ENCODE measurements at places on chromosomes 2 and 18.
A peak's percentile ranks its signal among the peaks of the same experiment; 100 is the strongest.

- DNase-seq: peak; percentile 93
Observed at GRCh38 chr2:36329746-36330472, 25.7 kb upstream of the CRIM1 start.

DNA sequence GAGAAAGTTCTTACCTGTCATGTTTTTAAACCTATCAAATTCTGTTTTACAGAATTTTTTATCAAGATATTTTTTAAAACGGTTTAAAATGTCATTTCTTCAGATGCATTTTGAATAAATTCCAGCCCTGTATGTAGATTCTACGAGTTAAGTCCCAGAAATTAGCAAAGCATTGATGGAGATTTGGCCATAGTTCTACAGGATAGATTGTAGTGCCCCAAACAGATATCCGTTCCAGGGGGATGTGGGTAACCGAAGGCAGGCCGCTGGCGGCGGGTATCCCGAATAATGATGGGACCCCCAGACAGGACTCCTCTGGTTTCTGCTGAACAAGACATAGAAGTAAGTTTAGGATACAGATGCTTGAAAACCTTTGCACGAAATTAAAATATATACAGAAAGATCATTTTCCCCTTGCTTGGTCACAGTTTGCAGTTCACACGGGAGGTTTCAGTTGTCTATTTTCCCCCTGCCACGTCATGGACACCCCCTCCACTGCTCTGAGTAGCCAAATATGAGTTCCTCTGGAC, 755 bp downstream of the NOL4 start:
- no peak for DNase-seq

DNA sequence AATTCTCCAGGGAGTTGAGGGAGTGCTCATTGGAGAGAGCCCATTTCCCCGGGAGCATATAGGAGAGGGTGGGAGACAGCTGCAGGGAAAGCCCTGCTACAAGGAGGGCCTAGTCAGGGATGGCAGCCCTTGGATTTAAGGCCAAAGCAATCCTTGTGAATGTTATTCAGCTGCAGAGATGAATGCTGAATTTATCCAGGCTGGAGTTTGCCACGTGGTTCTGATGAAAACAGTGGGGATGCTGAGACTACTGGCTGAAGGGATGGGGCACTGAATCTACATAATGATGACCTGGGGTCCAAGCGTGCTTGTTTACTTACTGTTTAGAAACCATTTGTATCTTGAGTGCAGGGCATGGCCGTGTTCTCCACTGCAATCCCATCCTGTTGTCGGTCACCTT, 35.6 kb upstream of the RNF149 start:
- DNase-seq: no peak

DNA sequence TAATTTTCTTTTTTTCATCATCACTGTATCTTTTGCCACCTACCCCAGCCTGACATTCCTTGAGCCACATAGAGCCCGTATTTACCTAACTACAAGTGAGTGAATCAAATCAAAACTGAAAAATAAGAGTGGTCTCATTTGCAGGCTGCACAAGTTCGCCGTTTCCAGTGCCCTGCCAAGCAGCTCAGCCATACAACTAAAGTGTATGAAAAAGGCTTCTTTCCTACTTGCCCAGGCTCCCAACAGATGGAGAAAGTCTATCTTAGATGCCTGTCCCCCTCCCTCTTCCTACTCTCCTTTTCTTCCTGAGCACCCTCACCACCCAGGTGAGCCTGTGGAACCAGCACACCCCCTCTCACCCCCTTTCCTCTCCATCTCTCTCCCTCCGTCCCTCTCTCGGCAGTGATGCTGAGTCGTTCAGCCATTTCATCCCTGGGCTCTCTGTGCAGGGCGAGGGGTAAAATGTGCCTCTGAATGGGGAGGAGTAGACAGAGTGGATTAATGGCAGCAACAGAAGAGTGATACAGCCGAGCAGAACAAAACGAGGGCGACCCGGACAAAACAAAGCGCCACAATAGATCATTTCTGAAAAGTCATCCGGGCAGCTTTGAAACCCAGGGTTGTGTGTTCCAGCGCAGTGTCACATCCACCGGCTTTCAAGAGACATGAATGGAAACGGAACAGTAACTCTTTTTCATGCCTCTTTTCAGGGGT, 65.0 kb upstream of the POU3F3 start:
- DNase-seq: no peak

- peak; percentile 40 for DNase-seq
Observed at GRCh38 chr2:69549421-69549820, 94.1 kb downstream of the AAK1 start.

DNA sequence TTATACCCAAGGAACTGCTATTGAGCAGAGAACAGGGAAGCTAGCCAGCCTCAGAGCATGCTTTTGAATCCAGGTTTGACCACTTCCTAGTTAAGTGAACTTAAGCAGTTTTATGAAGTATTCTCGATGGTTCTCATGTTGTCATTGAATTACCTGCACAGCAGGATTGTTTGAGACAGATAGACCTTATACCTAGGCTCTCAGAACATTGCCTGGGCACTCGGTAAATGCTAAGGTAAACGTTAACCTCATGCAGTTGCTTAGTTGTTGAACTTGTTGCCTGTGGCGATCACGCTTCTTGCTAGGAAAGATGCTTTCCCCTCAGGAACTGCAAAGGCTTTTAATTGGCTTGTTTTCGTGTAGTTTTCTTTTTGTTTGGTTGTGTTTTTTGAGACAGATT, 34.0 kb upstream of the CHMP1B start:
- DNase-seq: no peak

DNA sequence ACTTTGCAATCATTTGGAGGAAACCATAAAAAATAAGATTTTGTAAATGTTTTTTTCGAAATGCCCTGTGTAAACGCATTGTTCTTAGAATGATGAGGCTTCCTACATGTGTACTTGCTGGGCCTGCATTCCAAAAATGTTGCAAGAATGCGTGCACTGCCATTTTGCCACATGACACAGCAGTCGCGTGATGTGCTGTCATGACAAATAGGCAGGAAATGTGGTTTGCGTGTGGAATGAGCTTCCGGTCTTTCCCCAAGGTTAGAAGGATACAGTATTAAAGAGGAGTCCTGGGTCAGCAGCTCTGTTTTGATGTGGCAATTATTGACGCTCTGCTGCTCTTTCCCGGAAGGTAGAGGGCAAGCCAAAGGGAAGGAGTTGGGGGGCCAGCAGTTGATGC, 18.1 kb upstream of the SERPINB2 start:
- peak; percentile 97 for DNase-seq

DNA sequence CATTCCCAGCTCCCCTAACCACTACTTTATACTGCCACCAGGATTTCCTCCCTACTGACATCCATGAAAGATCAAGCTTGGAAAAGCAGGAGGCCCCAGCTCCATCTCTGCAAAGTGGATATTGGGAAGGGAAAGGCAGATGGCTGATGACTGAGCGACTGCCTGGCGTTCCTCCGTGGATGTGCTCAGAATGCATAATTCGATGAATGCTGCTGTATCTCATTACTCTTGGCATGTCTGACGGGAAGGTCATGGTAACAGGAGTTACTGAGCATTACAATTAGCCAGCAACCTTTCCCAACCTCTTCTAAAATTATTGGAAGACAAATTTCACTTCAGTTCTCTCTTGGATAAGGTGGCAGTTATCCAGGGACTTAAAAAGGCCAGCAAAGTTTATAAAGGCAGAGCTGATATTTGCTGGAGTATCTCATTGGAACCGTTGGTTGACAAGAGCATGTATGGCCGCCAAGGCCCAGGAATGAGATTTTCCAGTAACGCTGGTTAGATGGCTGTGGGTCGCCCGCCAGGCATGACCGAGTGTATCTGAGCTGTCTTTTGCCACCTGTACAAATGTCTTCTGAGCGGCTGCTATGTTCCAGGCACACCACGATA, 34.5 kb downstream of the KCNE4 start:
- DNase-seq: no peak

GRCh38 chr18:31065036-31065773, 22.7 kb upstream of the DSC3 start:
- no peak for DNase-seq

DNA sequence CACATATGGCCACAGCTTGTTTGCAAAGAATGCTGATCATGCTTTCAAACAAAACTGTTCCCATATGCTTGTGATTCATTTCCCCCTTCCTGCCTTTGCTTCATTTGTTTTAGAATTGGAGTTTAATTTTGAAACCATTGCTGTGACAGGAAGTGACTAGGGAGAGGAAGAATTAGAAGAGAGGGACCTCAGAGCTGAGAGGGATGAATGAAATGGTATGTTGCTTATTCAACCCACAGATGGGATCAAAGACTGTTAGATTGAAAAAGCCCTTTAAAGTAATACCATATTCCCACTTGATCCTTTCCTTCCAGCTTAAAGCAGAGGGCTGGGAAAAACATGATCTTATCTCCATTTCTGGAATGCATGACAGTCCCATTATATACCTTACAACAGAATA, 106.2 kb upstream of the RNF152 start:
- DNase-seq: peak; percentile 95

- DNase-seq: no peak
Observed at GRCh38 chr2:10518470-10519393, 70.6 kb upstream of the ODC1 start.

- DNase-seq: no peak
Observed at GRCh38 chr2:226411205-226411604, 388.4 kb downstream of the IRS1 start.

DNA sequence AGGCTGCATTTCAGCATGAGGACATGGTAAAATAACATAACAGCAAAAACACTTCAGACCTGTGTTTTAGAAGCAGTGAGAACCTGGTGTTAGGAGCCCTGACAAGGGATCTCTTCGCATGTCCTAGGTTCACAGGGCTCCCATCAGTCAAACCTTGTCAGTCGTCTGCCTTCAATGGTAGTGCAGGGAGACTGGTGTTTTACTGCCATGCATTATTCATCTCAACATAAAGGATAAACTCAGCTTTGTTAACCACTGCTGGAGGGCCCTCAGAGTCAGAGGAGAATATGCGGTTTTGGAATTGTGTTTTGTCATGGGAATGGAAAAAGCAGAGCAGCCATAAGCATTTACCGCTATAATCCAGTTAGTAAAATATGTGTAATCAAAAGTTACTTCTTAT, 275.9 kb upstream of the GCFC2 start:
- DNase-seq: no peak

- DNase-seq: peak; percentile 21
Observed at GRCh38 chr2:217753460-217754200, 249.2 kb downstream of the TNS1 start.

- DNase-seq: peak; percentile 48
Observed at GRCh38 chr2:151106805-151107506, 154.7 kb downstream of the RBM43 start.

DNA sequence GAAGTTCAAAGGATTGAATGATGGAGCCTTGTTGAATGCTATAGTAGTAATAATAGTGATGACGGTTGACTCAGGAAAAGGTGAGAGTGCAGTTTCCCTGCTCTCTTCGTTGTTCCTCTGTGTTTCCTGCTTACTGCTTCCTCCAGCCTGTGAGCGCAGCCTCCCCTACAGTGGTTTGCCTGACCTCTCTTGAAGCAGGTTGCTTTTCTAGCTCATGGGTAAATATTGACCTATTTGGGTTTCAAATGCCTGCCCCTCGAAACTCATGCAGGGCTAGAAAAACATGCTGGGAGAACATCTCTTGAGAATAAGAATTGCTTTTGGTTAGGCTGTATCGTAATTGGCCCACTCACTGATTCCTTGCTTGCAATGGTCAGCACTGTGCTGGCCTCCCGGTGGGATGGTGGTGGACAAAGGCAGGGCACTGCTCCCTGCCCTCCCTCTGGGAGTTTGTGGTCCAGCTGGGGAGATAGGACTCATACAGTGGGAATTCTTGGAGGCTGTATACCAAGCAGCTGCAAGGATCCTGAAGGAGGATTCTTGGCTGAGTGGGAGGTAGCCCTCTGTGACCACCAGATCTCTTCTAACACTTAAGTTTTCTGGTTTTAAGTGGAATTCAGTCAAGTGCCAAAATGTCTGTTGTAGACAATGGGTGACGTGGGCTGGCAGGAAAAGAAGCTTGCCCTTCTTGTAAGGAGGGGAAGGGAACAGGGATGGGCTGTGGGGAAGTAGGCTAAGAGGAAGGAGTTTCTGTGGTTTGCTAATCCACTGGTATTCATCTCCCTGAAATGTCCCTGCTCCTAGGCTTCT, 5.4 kb upstream of the RNF181 start:
- DNase-seq: peak; percentile 98

GRCh38 chr2:126515471-126515870, 140.5 kb upstream of the GYPC start:
- DNase-seq: no peak

DNA sequence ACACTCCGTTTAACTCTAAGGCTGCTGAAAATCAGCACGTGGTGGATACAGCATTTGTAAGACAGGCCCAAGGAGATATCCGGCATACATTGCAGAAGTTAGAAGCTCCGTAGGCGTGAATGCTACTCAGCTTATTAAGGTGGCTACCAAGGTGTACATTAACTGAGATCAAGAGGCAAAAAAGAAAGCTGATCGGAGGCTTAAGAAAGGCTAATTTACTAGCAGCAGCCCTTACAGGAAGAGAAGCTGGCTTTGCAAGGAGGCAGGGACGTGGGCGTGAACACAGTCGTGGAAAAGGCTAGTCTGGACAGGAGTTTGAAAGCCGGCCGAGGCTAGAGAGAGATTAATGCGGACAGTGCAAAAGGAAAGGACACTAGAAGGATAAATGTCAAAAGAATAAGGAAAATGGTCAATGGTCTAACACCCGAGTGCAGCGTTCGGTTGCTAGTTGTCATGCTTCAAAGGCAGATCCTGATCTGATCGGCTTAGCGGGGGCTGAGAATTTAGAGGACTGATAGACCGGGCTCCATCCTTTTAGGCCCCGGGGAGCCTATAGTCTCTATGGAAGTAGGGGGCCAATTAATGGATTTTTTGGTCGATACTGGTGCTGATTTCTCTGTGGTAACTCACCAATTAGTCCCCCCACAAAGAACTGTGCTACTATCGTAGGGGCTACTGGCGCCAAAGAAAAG, 45.6 kb upstream of the SELENOI start:
- DNase-seq: peak; percentile 42

Data from AG10803 (cell line).